AG08395 (cell line): ENCODE measurements at places on chromosomes 16 and 17.

- no peak for DNase-seq
These were observed 83.5 kb upstream of the PLCG2 start for GRCh38 chr16:81695321-81696165.

DNA sequence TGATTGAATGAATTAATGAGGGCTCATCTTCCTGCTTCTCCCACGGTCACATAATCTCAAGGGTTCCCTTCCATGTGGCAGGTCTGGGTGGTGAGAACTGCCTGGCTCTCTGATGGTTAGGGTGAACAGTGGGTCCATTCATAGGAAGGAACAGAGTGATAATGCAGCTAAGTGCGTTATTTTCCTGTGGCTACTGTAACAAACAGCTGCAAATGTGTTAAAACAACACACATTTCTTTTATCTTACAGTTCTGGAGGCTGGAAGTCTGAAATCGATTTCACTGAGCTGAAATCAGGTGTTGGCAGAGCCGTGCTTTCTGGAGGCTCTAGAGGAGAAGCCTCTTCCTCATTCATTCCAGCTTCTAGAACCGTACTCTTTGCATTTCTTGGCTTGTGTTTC lies 95.3 kb downstream of the BMERB1 start:
- no peak for DNase-seq

DNA sequence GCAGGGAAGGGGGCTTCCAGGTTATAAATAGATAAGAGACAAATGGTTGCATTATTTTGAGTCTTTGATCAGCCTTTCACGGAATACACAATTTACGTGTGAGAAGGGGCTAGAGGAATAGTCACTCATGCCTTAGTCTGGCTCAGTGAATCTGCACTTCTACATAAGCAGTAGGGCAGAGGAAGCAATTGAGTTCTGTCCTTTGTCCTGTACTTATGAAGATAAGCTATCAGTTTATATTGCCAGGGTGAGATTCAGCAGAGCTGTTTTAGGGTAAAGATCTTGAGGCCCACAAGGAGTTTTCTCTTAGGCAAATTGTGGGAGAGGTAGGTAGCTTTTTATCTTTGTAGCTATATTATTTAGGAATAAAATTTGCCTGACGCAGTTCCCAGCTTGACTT lies 33.3 kb downstream of the TOM1L1 start:
- DNase-seq, result no peak

DNA sequence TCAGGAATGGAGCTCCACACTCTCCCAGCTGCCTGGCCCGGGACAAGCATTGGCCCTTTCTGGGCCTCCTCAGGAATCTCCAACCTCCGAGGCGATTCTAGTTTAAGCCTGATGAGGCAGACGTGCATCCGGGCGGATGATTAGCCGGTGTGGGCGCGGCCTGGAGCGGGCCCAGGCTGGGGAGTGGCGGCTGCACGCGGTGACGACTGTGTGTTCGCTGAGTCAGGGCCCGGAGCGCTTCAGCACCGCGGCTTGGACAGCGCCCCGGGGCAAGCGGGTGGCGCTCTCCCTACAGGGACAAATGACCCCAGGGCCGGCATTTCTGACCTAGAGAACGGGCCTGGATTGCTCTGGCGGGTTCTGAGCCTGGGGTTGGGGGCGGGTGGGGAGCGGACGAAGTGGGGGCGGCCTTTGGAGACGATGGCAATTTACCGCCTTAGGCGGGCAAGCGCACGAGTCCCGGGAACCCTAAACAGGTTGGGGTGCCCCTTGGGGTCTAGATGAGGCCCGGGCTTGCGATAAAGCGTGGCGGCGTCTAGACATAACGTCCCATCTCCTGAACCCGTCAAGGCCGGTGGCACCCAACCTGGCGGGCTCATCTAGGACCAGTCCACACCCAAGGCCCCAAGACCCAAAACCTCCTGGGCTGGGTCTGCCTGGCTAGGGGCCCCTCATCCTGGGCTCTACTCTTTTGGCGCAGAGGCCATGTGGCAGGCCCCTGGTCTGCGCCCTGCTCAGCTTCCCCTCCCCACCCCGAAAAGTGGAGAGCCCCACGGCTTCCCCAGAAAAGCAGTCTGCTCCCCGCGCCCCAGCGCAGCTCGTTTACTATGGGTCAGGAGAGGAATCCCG lies 22.3 kb upstream of the ZNHIT3 start:
- DNase-seq, result peak; percentile 95

GRCh38 chr16:73122604-73123391 lies 74.9 kb upstream of the ZFHX3 start:
- peak; percentile 30 for DNase-seq

DNA sequence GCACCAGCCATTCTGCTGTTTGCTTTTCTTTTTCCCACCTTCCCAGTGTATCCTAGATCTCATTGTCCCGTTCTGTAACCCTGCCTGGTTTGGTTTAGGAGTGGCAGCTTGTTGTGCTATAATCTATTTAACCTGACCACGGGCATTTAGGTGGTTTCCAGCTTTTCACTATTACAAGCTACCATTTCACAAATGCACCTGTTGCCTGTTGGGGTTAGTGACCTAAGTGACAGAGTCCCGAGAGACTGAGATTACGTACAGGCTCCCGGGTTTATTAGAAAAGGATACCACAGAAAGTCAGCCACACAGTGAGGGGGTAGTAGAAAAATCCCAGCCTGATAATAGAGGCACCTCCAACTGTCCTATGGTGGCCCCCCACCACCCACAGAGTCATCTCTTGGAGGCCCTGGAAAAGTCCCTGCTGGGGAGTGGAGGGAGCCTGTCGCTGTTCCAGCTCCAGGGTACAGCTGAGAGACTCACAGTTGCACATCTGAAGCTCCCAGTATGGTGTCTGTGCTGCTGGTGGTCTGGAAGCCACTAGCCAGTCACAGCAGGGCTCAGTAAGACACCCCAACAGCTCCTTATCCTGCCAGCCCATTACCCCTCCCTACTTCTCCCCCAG lies 21.2 kb downstream of the CLEC16A start:
- DNase-seq, result no peak

GRCh38 chr17:74126179-74126900 lies 77.1 kb upstream of the RPL38 start:
- DNase-seq, result no peak

DNA sequence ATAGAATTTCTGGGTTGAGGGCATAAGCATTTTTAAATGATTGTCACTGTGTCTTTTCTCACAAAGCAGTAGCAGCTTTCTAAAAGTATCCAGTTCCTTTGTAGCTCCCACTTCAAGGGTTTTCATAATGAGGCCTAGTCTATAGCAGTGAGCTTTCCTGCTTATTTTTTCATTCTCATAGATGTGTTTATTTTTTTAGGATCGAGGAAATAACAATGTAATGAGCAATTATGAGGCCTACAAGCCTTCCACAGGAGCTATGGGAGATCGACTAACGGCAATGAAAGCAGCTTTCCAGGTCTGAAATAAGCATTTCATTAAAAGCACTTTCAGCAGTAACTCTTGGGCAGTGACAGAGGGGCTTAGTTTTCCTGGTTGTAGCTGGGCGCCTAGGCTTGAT lies 10.6 kb upstream of the PSMC5 start:
- DNase-seq, result no peak

GRCh38 chr17:79970576-79971068 lies 65.0 kb downstream of the TBC1D16 start:
- no peak for DNase-seq

DNA sequence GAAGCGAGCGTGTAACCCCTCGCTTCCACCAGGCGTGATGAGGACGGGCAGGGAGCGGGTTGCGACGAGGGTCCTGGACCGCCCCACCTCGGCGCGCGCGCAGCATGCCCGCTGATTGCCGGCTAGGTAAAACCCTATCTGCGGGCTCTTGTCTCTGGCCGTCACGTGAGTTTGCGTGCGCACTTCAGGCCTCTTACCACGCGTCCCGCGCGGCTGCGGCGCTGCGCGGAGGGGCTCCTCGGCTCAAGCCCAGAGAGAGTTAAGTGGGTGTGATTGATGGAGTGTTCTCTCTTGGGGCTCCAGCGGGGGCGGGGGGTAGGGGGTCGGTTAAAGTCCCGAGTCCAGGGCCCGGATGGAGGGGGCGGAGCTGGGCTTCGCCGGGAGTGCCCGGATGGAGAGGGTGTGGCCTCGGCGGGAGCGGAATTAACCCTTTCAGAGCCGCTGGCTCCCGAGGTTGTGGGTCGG lies 7.9 kb downstream of the KDM6B start:
- DNase-seq, result peak; percentile 85

GRCh38 chr16:75252946-75253911 lies 1.8 kb upstream of the BCAR1 start:
- DNase-seq, result peak; percentile 72

- DNase-seq, result peak; percentile 25
These were observed 28.3 kb downstream of the VPS35L start for GRCh38 chr16:19583665-19584300.

GRCh38 chr16:728131-728889 lies 1.4 kb downstream of the HAGHL start:
- peak; percentile 81 for DNase-seq

DNA sequence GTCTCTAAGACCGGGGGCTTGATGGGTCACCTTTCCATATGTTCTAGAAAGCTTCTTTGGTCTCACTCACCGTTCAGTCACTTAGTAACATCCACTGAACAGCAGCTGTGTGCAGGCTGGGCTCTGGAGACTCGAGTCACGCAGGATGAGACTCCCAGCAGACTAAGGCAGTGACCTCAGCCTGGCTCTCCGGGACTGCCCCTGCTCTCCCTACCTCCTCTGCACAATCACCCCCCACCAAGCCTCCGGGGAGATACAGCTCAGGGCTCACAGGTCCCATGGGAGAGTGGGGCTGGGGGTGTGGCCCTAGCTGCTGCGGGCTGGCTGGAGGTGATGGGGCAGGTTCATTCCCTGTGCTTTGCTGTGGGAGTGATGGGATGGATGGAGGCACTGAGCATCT lies 14.1 kb downstream of the FLYWCH2 start:
- DNase-seq, result peak; percentile 1

DNA sequence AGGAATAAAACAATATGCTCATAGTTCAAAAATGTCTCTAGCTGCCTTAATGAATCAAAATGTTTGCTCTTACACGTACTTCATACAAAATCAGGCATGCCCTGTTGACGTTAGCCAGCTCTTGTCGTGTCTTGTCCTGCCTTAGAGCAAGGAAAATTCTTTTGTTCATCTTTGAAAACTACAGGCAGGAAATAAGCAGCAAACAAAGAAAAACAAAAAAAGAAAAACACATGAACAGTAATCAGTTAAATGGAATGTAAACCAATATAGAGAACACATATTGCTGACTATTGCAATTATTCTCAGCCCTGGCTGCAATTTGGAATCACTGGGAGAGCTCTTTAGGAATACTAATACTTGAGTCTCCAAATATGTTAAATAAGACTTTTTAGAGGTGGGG lies 1.7 kb downstream of the CAPNS2 start:
- DNase-seq, result no peak

- no peak for DNase-seq
These were observed 244.9 kb downstream of the STX8 start for GRCh38 chr17:9330611-9331271.

GRCh38 chr16:88932929-88933328 lies 44.1 kb downstream of the CBFA2T3 start:
- DNase-seq, result no peak

- DNase-seq, result peak; percentile 81
These were observed 21.8 kb downstream of the CEP131 start for GRCh38 chr17:81200695-81201580.

- no peak for DNase-seq
These were observed 33.4 kb downstream of the RAB11FIP4 start for GRCh38 chr17:31424944-31425281.

GRCh38 chr17:44378171-44378705 lies 11.2 kb downstream of the ITGA2B start:
- DNase-seq, result no peak

- DNase-seq, result no peak
These were observed 674 bp downstream of the C17orf75 start for GRCh38 chr17:32341141-32341856.

GRCh38 chr17:29592850-29593551 lies at the start of gene ANKRD13B:
Gene ANKRD13B, plus strand, starts transcription at chr17:29593132. Its CDS starts 490 bp downstream, at chr17:29593622.
- DNase-seq, result no peak

DNA sequence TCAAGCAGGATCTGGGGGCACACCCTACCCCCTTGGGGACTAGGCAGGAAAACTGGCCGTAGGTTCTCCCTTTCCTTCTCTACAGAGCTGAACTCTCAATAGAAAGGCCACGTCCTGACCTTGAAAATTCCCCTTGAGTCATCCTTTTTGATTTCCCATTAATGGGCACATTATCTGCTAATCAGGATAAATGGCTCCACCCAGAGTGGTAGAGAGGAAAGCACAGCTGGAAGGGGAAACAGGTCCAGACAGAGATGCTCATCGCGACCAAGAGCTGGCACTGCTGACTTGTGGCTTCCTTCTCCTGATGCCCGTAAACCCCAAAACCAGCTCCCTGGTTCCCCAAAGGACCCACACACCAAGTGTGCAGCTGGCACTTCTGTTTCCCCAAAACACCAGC lies 206.5 kb upstream of the CDH5 start:
- DNase-seq, result peak; percentile 30
